DMS153 (cell line): ENCODE measurements at places on chromosomes 4 and X.
A peak's percentile ranks its signal among the peaks of the same experiment; 100 is the strongest.

GRCh38 chr4:125639182-125639621 is 324.4 kb downstream of the FAT4 start:
- DNase-seq: no peak

DNA sequence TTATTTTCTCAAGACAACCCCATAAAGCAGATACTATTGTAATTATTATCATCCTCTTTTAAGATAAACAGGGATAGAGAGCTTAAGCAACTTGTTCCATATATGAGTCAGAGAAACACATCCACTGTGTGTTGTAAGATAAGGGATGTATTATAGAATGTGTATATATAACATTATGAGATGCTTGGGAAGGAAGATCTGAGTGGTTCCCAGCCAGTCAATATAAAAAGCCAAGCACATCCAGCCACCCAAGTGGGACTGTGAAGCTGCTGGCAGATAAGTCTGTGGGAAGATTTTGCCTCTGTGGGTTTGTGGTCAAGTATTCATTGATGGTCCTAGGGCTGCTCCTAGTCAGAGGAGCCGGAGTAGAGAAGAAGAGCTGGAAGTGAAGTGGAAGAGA is 16.5 kb upstream of the BMPR1B start:
- no peak for DNase-seq

- DNase-seq: no peak
These were observed 1472.0 kb downstream of the FAM133A start for GRCh38 chrX:95145848-95146490.

- no peak for DNase-seq
These were observed 718.7 kb upstream of the MAGEB2 start for GRCh38 chrX:29496636-29497180.

DNA sequence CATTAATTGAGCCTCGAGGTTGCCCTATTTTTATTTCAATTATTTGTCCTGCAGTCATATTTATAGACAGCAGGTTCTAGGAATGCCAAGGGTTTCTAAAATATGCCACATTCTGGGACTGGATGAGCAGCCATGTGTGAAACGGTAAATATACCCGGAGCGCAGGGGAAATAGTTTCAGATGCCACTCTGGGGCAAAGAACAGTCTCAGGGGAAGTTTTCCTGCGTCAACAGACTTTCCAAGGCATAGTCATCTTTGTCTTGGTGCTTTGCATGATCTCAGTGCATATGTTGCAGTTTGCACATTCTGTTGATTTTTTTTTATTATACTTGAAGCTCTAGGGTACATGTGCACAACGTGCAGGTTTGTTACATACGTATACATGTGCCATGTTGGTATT is 71.0 kb downstream of the GPAT3 start:
- DNase-seq: no peak

DNA sequence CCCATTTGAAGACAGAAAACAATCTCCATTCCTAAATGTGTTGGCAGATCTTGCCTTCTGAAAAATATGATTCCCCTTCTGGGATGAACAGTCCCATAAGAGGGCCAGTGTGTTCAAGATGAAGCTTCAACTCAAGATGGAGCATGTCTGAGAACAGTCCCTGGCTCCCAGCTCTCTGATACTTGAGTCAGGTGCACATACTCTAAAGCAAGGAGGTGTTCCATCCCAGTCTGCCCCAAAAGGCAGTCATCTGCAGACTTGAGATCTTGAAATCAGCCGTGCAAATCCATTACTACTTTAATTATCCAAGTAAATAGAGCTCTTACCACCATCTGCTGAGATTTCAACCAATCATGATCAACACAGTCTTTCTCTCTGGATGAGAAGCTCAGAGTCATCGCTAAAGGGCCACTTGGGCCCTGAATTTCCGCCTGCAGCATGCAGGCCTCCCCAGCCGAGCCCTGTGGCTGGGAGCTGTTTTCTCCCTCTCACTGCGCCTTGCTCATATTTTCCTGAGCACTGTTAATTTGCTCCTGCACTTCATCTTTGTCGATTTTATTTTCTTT is 22.2 kb downstream of the CCDC149 start:
- DNase-seq: no peak

GRCh38 chr4:13464543-13464942 is 19.6 kb downstream of the RAB28 start:
- DNase-seq: no peak

DNA sequence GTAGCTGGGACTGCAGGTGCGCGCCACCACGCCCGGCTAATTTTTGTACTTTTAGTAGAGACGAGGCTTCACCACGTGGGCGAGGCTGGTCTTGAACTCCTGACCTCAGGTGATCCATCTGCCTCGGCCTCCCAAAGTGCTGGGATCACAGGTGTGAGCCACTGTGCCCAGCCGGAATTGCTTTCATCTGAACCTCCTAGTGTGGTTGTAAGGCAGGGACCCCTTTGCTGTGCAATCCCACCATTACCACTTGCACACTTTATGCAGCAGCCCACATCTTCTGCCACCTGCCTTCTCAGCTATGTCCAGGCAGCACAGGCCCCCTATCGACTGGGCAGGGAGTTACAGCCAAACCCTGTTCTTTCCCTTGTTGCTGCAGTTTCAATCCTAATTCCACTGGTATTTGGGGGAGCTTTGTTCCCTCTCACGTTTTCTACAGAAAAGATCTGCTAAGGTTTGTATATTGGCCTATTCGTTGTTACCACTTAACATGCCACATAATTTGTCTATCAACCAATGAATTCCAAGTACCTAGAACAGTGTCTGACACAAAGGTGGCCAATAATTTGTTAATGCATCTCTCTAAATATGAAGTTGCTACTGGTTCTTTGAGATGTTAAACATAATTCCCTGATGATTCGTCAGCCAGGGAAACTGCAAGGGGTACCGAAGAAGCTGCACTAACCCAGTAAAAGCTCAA is 6.5 kb downstream of the RPL39 start:
- DNase-seq: no peak

- no peak for DNase-seq
These were observed 10.6 kb upstream of the CCNG2 start for GRCh38 chr4:77146186-77147078.

DNA sequence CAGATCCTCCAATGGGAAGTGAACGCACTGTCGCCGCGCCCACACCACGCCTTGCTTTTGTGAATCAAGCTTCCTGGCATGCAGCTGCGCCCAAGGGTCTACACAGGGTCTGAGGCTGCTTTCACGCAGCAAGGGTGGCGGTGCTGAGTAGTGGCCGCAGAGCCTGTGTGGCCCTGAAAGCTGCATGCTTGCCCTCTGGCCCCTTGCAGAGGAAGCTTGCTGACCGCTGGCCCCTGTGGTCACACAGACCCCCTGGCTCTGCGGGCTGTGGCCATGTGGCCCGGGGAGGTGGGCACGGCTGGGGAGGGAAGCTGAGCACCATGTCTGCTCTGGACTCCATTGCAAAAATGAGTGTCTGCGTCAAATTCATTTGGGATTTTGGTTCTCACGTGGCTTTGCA is 8.8 kb downstream of the DOK7 start:
- DNase-seq: no peak

DNA sequence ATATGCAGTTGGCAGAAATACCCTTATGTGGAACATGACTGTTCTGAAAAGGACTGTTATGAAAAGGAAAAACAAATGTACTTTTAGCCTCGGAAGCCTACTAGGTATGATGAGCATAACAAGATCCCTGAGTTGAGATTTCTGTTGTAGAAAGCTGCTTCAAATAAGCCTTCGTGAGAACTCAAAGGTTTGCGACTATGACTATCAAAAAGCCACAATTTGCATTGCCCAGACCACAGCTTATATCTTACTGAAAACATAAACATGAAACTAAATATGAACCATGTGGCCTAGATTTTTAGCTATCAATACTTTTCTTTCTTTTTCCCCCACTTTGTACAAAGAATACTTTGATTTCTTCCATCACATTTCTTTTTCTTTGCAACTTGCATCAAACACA is 398.2 kb upstream of the LCORL start:
- no peak for DNase-seq

DNA sequence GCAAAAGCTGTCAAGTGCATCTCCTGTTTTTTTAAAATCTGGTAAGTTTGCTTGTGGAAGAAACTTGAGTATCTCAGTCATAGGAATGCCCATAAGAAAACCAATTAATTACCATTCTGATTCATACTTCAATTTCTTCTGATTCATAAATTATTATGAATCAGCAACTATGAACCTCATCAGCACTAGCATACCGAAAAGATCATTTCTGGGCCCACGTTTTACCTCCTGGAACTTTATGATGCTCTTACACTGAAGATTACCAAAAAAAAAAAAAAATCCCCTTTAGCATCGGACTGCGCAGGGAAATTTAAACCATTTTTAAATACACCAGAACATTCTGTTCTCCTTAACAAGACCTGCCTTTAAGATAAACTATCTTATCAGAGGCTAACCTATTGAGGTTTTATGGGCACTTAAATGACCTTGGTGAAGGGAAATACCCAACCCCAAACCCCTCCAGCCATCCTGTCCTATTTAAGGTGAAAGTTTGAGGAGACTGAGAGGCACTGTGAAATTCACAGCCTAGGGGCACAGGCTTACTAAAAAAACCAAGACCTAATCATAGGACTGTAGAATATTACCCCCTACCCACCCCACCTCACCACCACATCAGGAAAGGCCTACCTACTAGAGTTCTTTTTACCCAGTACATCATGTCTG is 38.2 kb upstream of the ABCG2 start:
- DNase-seq: no peak

DNA sequence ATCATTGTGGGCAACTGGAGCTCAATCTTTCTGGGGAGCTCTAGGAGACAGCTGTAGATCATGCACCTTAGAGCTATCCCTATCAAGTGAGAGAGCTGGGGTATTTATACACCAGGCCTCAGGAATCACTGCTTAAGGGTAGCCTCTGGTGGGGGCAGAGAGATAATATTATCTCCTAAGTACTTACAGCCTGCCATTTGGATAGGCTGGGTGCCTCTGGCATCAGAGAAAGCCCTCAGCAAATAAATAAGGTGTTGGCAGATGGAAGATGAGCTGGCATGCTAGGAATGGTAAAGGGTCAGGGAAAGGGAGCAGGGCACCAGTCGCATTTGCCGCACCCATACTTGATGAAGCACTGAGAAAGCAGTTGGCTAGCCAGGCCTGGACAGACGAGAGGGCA is 75.9 kb downstream of the HCCS start:
- DNase-seq: no peak

DNA sequence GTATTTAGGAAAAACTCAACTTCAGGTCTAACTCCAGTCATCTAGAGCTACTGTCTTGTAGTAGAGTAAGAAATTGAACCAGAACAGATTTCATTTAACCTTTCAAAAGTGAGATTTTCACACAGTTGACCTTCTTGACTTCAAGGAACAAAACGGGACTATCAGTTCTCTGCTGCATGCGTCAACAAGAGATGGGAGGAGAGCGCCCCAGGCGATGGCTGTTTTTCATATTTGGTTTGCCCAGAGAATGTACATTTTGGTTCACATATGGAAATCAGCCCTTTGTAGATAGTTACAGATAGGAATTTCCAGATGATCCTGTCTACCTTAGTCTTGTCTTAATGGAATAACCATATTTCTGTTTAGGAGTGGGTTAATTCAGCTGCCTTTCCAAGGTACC is 158.1 kb downstream of the POLA1 start:
- no peak for DNase-seq

DNA sequence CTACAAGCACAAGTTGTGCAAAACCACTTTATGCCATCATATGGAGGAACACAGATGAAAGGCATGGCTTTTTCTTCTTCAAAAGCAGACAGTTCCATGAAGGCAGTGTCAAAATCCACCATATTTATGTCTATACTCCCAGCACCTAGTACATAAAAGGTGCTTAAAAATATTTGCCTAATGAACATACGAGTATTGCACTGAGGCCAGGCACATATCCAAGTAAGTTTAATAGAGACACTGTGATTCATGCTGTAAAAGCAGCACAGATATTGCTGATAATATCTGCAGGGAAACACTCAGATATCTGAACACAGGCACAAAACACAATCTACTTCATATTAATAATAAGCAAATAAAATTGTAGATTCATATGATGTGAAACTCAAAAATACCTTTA is 48.1 kb upstream of the CXCL8 start:
- DNase-seq: no peak

- no peak for DNase-seq
These were observed 81.1 kb upstream of the STK26 start for GRCh38 chrX:131942034-131942433.

DNA sequence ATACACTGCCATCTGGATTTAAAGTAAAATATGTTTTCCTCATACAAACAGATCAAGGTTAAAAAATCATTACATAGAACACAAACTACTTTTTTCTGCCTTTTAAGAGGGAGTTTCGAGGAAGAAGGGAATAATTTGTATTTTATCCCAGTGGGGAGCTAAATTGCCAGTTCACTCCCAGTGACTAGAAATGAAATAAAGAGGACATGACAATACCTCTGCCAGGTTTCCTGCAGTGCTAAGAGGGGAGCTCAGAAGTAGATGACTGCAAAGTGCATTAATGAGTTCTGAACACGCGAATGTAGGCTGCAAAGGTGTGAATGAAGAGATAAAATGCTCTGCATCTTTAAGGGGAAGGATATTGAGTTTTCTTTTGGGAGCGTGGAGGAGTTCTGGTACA is 69.7 kb downstream of the SRPX start:
- no peak for DNase-seq

- peak; percentile 92 for DNase-seq
These were observed 10.1 kb upstream of the SH3TC1 start for GRCh38 chr4:8188743-8189550.

DNA sequence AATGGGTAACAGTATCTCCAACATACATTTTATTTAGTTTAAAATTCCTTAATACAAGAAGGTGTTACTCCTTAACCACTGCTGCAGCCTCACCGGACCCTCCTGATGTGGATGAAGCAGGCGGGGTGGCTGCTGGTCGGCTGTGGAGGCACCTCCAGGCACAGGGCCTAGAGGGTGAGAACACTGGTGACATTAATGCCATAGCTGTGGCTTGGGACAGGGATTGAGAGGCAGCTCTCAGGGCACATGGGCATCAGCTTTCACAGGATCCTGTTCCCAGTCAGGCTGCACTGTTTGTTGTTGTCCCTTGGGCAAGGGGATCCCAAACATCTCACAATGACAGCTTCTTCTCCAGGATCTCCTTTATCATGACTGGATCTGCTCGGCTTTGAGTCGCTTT is 90.0 kb downstream of the GATB start:
- DNase-seq: no peak

DNA sequence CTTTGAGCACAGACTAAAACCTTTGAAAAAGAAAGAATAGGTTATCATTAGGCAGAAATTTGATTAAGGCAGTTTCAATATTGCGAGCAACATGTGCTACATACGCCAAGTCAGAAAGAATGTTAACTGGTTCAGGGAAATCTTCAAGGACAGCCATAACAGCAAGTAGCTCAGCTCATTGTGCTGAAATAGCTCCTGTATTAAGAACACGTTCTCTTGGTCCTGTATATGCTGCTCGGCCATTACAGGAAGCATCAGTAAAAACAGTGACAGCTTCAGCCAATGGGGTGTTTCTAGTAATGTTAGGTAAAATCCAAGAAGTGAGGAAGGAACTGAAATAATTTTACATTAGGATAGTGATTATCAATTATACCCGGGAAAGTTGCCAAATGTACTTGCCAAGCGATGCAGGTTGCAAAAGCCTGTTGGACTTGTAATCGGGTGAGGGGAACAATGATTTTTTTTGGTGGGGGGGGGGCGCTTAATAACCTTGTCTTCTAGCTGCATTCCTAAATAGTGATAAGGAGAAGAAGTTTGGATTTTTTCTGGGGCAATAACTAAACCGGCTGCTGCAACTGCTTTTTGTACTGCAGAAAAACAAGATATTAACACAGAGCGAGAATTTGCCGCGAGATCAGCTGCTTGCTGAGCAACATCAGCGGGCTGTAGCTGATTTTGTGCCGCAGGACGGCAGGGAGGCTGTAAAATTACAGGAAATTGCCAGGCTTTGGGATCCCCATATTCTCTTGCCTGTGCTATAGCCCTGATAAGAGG is 49.4 kb upstream of the RASSF6 start:
- no peak for DNase-seq
